Stimulated activated CD8-positive, alpha-beta memory T cell treated with anti-CD3 and anti-CD28 coated beads, Interleukin-15, amount 100 ng/mL, for 4 hours (primary cell): ENCODE measurements at places on chromosomes 6 and 20.
A peak's percentile ranks its signal among the peaks of the same experiment; 100 is the strongest.

- DNase-seq = no peak
Measured at GRCh38 chr20:57995381-57995977, 233.0 kb downstream of the ANKRD60 start.

DNA sequence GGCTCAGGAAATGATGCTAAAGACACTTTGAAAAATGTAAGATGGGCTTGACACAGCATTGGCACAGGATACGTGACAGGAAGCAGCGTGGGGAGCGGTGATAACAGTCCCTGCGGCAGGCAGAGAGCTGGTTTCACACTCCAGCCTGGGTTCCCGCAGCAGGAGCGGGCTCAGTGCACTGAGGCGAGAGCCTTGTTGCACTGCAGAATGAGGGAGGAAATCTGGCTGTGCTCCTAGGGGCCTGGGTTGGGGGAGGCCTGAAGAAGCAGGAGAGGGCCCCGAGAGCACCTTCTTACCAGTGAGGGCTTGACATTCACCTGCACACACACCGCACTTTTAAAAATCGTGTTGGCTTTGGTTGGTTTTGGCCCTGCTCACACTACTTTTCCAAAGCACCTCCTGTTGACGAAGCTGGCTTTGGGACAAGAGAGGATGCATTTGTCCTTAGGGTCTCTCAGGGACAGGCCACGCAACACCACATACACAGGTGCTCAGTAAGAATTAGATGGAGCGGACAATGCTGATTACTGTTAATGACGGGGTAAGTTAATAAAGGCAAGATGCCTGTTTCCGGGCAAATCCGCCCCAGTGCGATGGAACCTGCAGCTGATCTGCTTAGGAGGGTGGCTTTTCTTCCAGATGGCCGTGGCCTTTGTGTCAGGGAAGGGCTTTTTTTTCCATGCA lies 49.4 kb upstream of the ARMC2 start:
- DNase-seq = no peak

DNA sequence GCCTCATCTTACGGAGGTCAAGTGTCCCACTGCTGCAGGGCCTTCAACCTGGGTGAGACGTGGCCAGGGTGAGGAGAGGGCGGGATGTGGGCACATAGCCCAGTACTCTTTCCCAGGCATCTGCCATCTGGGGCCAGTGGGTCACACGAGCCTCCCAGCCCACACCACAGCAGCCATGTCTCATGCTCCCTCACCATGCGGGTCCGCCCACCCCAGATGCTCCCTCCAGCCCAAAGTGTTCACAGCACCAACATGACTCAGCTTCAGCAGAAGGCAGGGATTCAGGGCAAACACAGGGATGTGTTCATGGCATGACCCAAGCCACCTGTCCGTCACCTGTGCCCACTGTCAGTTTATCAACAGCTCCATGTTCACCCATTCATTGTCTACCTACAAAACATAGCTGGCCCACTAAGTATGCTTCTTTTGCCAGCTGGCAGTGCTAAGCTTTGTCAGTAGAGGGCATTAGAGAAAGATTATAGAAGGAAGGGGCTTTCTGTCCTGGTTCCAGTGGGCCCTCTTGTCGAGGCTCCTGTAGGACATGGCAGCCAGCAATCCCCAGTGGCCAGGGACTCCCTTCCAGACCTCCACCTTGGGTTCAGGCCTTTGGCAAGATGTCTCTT lies 109.2 kb downstream of the FOXF2 start:
- no peak for DNase-seq

DNA sequence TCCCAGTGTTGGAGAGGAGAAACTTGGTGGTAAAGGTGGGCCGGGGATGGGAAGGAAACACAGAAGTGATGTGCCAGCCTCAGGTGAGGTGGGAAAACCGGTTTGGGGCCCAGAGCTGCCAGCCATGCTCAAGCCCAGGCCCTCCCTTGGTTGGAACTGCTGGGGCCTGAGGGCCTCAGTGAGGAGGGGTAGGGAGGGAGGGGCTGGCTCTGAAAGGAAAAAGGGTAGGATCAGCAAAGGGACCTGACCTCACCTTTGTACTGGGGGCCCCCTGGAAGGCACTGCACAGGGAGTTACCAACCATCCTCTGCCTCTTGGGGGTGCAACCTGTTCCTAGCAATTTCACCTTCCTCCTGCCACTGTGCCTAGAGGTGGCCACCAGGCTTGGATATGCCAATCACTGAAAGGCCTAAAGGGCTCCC lies 1.8 kb upstream of the SPEF1 start:
- DNase-seq = no peak

GRCh38 chr6:52984247-52984646 lies 10.8 kb downstream of the GSTA4 start:
- DNase-seq = peak; percentile 17

DNA sequence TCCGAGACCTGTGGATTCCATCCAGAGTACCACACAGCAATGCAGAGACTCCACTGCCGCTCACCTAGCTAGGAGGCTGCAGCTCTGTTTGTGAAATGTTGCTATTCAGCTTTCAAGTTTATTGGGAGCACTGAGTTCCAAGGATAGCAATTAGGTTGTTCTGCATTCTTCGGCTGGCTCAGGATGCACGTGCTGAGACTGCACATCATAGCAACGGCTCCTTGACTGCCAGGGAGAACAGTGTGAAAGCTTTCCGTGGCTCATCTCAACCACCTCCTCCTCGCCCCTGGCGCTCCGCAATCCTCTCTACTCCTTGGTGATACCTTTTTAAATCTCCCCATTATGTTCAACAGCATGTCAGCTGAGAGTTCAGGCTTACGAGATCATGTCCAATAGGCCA lies 116.6 kb downstream of the TSHZ2 start:
- DNase-seq = no peak

DNA sequence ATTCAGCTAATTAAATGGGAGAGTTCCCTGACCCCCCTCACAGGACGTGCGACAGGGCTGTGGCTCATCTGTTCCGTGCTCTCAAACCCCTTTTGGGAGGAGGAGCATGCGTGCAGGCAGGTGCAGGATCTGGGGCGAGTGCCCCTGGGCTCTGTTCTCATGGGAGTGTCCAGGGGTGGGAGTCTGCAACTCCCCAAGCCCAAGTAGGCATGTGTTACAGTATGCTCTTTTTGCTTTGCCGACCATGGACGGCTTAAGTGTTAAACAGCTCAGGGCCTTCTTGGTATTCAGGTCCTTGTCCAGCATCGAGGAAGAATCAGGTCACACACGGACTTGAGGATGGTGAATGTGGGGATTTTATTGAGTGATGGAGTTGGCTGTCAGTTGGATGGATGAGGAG lies 101.6 kb downstream of the NCOA3 start:
- no peak for DNase-seq

GRCh38 chr20:48024539-48024938 lies 239.3 kb upstream of the SULF2 start:
- DNase-seq = no peak
